ENCODE measurements at places on chromosomes 7 and 10.

- DNase-seq, result peak; percentile 73
Observed at GRCh38 chr10:78541481-78542140, 507.9 kb downstream of the RPS24 start.

DNA sequence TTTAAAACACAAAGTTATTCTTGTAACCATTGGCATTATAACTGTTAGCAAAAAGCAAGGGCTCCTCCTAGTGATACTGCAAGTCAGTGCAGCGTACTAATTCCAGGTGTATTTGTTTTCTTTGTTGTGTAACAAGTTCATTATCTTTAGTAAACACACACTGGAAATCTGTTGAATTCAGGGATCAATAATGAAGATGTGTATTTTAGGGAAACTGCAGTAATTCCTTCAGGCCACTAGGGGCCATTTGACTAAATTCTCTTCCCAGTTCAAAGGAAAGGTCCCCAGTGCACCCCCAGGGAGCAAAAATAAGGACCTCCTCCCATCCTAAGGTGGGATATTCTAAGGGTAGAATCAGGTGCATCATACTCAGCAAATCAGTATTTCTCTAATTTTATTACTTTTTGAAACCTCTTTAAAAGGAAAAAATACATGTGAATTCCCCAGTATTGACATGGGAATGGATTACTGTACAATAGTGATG is 158.6 kb upstream of the LYZL1 start:
- DNase-seq, result no peak

GRCh38 chr10:104642658-104643302 is 1.7 kb downstream of the SORCS3 start:
- peak; percentile 9 for DNase-seq

- DNase-seq, result no peak
Observed at GRCh38 chr10:51400392-51401096, 298.9 kb downstream of the CSTF2T start.

- DNase-seq, result no peak
Observed at GRCh38 chr10:110077436-110078130, 69.8 kb downstream of the ADD3 start.

DNA sequence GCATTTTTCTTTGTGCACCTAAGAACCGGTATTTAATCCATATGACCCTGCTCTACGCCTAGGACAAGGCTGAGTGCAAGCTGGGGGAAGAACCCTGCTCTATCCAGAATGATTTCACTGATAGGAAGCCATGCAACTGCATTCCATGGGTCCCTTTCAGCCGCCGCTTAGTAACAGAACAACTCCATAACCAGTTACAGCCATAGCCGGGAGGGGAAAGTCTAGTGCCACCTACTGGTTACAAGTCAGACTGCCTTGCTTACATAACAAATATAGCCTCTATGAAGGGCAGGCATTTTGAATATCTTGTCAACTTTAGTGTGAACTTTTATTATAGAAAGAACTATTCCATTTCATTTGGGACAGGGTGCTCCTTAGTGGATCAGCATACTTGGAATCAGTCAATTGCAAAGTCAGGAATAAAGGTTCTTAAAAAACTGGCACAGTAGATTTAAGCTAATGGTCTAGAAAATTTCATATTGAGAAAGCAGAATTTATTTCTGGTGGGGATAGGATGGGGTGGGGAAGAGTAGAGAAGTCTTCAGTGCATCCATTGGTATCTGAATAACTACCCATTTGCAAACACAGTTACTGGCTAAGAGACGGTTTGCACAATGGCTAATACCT is 521.7 kb downstream of the ADRA2A start:
- DNase-seq, result peak; percentile 78

- no peak for DNase-seq
Observed at GRCh38 chr7:475951-476441, 43.6 kb downstream of the PDGFA start.

GRCh38 chr7:25546306-25546705 is 318.0 kb upstream of the NPVF start:
- no peak for DNase-seq

GRCh38 chr7:29328045-29328444 is 133.5 kb downstream of the CHN2 start:
- peak; percentile 42 for DNase-seq

DNA sequence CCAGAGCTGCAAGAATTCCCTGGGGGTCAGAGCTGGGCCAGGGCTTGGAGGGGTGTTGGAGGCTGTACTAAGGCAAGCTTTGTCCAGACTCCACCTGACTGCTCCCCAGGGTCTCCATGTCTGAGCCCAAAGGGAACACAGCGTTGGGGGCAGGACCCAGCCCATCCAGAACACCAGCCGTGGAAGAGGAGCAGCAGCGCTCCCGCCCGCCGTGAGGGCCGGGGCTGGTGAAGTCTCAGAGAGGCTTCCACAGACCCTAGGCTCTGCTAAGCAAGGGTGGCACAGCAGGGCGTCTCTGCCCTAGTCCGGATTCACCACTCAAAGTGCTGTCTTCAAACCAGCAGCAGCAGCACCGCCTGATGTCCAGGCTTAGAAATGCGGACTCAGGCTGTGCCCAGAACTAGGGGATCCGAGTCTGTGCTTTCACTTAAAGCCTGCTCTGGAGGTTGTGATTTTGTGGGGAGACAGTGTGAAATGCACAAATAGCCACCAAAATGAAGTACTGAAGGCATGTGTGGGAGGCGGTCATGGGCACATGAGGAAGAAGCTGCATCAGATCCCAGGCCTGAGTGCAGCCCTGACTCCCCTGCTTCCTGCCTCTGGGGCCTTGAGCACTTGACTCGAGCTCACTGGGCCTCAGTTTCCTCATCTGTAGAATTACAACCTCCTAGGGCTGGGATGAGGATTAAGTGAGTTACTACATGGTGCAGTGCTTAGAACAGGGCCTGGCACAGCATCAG is 16.6 kb upstream of the AQP1 start:
- no peak for DNase-seq
